ENCODE measurements at places on chromosomes 2 and 18.

DNA sequence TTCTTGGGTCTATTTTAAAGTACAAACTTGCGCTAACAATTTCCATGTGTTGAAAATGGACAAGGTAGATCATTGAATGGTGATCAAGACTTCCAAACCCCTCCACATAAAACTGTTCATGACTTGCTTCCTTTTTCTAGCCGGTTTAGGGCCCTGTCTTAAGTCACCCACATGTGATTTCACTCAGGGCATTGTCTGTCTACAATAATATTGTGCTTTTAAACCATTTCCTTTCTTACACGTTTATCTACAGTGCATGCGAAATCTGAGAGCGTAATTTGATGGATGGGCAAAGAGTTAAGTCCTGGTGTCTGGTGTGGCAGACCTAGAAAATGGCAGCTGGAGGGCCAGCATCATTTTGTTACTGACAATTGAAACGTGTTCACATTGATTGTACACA, 2.0 kb upstream of the ZNF516 start:
- no peak for DNase-seq

- peak; percentile 32 for DNase-seq
Observed at GRCh38 chr18:47953471-47953931, 23.0 kb upstream of the SMAD2 start.

- no peak for DNase-seq
Observed at GRCh38 chr18:26255695-26256622, 29.7 kb downstream of the TAF4B start.

- DNase-seq, result no peak
Observed at GRCh38 chr2:239587311-239587731, 186.5 kb upstream of the HDAC4 start.

GRCh38 chr2:237625777-237626176, 1.6 kb upstream of the LRRFIP1 start:
- DNase-seq, result no peak

DNA sequence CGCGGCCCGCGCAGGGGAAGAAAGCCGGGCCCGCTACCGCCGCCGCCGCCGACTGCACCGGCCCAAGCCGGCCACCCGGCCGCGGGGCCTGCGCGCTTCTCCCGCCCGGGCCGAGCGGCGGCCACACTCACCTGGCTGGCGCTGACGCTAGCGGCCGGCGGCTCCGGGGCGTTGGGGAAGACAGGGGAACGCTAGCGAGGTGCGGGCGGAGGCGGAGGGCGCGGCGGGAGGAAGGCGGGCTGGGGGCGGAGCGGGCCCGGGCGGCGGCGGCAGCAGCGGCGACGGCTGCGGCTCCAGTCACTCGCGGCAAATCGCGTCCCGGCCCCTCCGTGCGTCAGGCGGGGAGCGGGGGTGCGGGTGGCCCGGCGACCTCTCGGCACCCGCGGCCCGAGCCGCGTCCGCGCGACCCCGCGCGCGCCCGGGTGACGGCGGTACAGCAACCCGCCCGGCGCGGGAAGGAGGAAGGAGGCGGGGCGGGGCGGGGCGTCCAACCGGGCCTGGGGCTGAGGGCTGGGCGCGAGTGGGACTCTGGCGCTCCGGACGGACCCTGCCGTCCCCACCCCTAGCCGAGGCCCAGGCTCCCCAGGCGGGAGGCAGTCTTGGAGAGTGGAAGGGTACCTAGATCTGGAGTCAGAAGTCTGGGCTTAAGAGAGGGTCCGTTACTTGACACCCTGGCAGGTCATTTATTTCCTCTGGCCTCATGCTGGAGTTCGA, at the start of gene SESTD1:
Gene SESTD1, minus strand, starts transcription at position 465 of the 714 bp plus-strand sequence. CDS start 72,991 bp downstream, outside the sequence.
- peak; percentile 47 for DNase-seq

- DNase-seq, result no peak
Observed at GRCh38 chr2:50722776-50723175, 309.2 kb downstream of the NRXN1 start.

DNA sequence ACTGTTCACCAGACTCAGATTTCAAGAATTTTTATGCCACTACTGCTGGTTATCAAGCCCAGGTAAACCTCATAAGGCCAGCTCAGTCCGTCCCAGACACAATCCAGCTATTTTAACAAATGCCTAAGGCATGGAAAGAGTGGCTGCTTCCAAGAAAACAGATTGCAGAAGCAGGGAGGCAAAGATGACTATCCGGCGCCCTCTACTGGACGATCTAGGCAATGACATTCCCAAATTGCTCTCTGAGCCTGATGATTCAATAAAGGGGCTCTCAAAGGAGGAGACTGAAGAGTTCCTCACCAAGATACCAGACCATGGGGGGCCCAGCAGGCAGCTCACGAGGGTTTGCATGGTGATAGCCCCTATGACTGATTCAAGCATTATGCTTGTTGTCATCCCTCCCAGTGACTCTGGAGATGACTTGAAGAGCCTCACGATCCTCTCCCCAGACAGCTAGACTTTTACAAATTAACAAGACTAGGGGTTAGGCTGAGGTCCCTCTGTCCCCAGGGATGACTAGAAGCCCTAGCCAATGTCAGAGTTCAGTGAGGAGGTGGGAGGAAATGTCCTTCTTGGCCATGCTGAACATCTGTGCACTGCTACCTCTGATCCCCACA, 25.0 kb downstream of the SERPINB8 start:
- DNase-seq, result peak; percentile 49

- DNase-seq, result no peak
Observed at GRCh38 chr2:112866128-112866835, 29.7 kb upstream of the IL1B start.

GRCh38 chr2:68943581-68944568, 8.8 kb downstream of the GKN2 start:
- peak; percentile 70 for DNase-seq

DNA sequence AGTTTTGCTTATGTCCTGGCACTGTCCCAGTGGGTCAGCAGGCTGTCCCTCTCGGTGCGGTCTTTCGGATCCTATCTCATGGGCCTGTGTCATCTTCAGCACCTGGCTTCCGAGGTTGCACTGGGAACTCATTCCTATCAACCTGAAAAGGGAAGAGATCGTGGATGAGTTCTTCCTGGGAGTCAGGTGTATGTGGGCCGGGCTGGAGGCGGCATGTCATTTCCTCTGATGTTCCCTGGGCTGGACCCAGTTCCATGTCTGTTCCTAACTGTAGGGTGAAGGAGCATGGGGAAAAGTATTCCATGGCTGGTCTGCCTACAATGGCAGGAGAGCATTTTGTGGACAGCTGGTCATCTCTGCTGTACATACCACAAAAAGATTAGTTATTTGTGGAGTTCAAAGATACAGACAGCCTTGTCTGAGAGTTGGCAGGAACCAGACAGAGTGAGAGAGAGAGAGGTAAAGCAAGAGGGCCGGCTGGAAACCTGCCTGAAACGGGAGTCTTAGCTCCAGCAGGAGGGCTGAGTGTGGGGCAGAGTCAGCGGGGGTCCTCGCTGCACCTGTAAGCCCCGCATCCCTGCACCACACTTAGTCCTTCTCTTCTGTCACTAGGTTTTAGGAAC, 25.2 kb downstream of the FAM228A start:
- no peak for DNase-seq

- no peak for DNase-seq
Observed at GRCh38 chr2:86301711-86302202, 35.7 kb downstream of the REEP1 start.

DNA sequence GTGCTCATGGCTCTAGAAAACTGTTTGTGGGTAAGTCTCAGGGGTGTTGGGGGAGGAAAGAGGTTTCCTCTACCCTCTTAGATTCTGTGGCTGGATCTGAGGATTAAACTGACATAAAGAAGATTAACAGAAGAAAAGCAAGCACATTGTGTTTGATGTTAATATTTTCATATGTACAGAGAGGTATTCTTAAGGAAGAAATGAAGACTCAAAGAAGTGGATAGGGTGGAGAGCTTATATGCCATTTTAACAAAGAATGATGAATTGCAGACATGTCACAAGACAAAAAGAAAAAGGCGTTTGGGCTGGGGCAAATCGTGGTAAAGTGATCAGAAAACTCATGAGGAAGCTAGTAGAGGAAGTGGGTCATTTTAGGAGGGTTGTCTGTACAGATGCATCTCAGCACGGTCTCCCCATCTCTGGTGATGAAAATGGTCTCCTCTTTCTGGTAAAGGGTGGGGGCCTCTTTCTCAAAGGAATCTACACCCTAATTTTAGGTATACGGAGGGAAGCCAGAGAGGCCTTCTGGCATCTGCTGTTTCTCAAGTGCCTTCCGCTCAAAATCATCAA, 17.8 kb downstream of the FAM110C start:
- DNase-seq, result no peak

GRCh38 chr18:47519277-47519676, 267.8 kb upstream of the SKOR2 start:
- DNase-seq, result no peak

GRCh38 chr2:121030523-121030922, 254.5 kb downstream of the TFCP2L1 start:
- no peak for DNase-seq

GRCh38 chr2:65626831-65627230, 194.4 kb upstream of the SPRED2 start:
- DNase-seq, result no peak

DNA sequence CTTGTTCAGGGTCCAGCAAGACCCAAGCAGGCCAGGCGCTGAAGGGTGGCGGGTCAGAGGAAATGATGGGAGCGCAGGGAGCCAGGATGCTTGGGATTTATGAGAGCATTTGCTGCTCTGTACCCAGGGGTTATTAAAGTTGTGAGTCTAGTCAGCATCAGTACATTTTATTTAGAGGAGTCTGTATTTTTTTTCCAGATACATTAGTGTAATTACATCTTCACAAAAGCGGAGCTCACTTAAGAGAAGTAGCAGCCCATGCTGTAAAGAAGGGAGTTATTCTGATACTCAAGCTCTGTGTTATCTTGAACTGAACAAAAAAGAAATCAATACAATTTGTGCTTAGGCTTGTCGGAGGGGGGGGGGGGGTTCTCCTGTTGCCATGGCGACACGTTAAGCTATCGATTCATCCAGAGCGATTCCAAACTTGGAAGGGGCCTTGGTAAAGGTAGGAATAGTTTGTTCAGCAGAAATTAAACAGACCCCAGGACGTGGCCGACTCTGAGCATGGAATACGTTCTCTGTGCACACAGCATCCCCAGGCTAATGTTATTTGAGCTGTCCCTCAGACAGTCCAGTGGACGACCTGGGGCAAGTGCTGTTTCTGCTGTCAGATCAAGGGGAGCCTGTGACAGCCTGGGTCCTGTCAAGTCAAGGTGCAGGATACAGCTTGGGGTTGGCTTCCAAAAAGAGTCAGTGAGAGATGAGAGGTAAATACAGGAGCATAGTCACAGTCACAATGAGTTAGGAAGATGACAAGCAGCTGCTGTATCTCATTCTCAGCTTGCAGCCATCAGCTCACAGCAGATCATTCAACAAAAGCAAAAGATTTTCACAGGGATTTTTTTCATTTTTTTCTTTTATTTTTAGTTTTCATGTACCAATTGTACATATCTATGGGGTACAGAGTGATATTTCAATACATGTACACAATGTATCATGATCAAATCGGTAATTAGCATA, 387.6 kb downstream of the DCDC2C start:
- no peak for DNase-seq

- DNase-seq, result no peak
Observed at GRCh38 chr2:138060301-138060635, 96.0 kb downstream of the HNMT start.

GRCh38 chr2:71125506-71126294, 4.3 kb downstream of the MCEE start:
- DNase-seq, result no peak

- DNase-seq, result no peak
Observed at GRCh38 chr2:174013315-174013751, 48.2 kb upstream of the SP3 start.
